NCI-H345 (cell line): ENCODE measurements at places on chromosomes 16 and 17.

DNA sequence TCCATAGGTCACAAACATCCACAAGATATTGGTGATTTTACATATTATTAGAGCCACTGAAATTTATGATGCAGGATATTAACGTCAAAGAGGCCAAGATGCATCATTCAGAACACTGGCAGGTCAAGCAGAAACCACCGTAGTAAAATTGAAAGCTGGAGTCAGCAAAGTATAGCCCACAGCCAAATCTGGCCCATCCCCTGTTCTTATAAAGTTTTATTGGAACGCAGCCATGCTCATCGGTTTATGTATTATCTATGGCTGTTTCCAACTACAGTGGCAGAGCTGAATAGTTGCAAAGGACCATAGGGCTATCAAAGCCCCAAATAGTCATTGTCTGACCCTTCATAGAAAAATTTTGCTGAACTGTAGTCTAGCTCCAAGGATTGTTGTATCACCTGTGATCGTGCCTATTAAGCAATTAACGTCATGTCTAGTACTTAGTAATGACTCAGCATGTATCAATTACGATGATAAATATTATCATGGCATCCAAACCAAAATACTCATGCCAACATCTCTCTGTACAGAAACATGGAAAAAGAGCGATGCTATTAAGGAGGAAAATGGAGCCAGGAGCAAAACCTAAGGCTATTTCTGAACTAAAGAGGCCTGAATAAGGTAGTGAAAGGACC lies 165.6 kb downstream of the IRX3 start:
- no peak for DNase-seq

- no peak for DNase-seq
These were observed 48.5 kb downstream of the WWOX start for GRCh38 chr16:78147911-78148401.

GRCh38 chr16:67750466-67750865 lies 31.4 kb upstream of the GFOD2 start:
- DNase-seq = no peak

DNA sequence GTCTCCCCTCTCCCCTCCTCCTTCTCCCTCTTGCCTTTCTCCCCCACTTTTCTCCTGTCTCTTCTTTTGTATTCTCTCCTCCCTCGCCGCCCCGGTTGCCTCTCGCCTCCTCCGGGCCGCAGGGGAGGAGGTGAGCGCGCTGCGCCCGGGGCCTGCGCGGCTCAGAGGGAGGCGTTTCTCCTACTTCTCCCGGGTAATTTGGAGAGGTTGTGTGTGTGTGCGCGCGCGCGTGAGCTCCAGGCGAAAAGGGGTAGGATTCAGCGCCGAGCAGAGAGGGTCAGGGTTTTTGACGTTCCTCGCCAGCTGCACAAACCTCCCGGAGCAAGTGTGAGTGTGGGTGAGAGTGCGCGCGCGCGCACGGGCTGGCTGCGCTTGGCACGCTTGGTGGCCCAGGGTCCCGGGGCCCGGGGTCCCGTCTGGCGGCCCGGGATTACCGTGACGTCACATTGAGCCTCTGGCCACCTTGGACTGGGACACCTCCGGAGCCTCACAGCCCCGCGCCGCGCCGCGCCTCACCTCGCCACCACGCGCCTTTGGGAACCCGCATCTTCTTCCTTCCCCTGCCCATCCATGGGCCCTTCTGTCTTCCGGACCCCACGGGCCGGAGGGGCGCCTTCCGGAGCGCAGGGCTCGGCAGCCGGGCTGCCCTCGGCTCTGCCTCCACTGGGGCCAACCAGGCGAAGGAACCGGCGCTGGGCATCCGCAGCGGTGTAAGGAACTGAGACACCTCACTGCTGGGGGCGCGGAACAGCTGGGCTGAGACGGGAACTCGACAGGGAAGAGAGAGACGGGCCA lies 479 bp downstream of the IRX6 start:
- no peak for DNase-seq

GRCh38 chr17:42118545-42118944 lies 2.6 kb downstream of the KAT2A start:
- DNase-seq = peak; percentile 7
